ENCODE measurements at places on chromosomes 1 and 21.

GRCh38 chr1:201172999-201173610, 17.5 kb upstream of the IGFN1 start:
- no peak for DNase-seq

GRCh38 chr1:215860833-215861232, 293.7 kb downstream of the KCTD3 start:
- DNase-seq: no peak

- DNase-seq: no peak
Observed at GRCh38 chr1:96281491-96281890, 440.1 kb upstream of the PTBP2 start.

DNA sequence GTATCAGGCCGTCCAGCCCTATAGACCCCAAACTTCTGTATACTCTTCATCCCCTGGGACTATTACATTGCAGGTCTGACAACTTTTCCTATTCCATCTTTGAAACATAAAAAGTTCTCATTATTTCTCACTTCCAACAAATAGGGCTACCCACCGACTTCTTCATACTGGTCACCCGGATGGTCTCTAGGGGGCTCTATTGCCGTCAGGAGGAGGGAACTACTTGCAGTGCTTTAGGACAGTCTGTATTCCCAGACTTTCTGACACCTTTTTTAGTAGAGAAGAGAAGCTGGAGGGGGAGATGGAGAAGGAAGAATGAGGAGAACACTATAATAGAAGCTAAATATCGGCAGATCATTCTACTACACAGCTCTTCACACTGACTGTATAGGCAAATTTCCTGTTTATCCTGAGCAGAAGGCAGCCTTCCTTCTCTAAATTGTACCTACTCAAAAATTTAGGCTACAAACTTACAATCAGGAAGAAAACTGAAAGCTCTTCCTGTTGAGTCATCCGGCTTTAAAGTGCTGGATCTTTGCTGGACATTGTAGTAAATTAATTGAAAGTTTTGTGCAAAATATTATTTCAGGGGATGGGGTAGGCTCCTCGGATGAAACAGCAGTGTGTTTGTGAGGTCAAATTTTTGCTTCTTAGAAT, 54.6 kb downstream of the CDC7 start:
- DNase-seq: no peak

- no peak for DNase-seq
Observed at GRCh38 chr1:14090531-14090930, 390.5 kb downstream of the PRDM2 start.

DNA sequence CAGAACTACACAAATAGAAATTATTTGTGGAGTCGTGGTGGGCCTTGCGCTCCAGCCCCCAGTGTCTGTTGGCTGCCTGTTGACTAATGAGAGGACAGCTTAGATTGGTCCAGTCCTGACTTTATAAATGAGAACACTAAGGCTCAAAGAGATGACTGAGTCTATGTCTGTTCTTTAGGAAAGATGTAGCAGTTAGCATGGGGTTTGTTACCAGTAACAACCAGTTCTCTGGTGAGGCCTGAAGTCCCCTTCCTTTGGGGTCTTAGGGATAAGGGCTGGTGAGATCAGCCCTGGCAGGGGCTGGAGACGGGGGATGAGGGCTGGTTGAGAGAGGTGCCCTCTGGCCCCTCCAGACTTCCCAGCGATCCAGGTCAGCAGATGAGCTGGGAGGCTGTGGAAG, 9.1 kb downstream of the TOR3A start:
- DNase-seq: peak; percentile 78

DNA sequence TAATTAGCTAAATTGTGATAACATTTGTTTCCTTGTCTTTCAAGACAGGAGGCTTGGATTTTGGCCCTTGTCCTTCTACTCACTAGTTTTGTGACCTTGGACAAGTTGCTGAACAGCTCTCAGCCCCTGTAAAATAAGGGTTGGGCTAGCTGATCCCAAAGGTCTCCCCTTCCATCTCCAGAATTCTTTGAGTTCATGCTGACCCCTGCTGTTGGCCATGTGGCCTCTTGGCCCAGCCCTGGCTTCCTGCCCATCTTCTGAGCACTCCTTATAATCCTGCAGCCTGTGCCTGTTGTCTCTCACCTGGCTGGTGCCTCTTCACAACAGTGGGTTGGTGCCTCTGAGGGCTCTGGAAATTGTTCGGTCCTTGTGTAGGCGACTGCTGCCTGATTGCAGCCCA, 10.1 kb downstream of the PTGFRN start:
- DNase-seq: no peak

DNA sequence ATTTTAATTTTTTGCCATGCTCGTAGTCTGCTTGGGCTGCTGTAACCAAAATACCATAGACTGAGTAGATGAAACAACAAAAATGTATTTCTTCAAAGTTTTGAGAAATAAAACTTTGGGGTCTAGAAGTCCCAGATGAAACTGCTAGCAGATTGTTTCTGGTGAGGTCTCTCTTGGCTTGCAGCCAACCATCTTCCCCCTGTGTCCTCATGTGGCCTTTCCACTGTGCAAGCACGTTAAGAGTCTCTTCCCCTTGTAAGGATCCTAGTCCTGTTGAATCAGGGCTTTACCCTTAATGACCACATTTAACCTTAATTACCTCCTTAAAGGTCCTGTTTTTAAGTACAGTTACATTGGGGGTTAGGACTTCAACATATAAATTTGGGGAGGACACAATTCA, 86.6 kb downstream of the PTBP2 start:
- DNase-seq: no peak

- no peak for DNase-seq
Observed at GRCh38 chr1:2802421-2802961, 998 bp upstream of the TTC34 start.

DNA sequence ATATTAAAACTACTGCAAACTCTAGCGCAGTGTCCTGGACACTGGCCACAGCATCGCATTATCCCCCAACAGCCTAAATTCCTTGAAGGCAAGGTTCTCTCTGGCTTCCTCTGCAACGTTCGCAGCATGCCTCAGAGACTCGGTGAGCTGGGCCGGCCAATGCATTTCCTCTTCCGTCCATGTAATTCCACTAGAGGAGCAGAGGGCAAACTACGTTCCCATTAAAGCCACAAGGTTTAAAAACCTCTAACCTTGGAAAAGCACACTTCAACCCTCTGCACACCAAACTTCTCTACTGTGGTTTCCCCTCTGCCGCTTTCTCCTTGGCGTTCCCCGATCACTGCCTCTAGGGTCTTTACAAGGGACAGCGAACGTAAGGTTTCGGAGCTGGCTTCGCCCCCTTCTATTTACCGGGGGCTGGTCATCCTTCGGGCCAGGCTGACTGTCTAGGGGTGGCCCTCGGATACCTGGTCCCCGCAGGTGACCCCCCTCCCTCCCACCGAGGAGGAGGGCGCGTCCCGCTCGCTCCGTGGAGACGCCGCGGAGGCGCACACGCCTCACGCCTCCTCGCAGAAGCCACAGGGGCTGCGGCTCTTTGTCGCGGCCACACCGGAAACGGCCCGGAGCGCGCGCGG, 456 bp upstream of the SMYD2 start:
- no peak for DNase-seq

- DNase-seq: no peak
Observed at GRCh38 chr1:201490708-201491131, 16.2 kb downstream of the CSRP1 start.

DNA sequence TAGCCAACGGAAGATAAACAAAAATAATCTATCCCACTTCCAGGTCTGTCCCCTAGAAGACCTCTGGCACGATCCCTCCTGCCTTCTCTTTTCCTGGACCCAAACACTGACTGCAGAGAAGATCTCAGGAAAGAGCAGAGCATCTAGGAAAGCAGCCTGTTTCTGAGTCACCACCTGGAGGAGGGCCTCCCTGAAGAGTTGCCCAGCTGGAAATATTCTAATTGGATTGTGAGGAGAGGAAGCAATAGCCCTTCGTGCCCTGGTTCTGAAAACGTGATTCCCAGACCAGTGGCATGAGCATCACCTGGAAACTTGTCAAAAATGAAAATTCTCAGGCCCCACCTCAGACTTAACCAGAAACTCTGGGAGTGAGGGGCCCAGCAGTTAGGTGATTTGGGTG, 411.1 kb downstream of the SETD4 start:
- DNase-seq: no peak

- DNase-seq: no peak
Observed at GRCh38 chr1:216702170-216702569, 21.1 kb downstream of the ESRRG start.

DNA sequence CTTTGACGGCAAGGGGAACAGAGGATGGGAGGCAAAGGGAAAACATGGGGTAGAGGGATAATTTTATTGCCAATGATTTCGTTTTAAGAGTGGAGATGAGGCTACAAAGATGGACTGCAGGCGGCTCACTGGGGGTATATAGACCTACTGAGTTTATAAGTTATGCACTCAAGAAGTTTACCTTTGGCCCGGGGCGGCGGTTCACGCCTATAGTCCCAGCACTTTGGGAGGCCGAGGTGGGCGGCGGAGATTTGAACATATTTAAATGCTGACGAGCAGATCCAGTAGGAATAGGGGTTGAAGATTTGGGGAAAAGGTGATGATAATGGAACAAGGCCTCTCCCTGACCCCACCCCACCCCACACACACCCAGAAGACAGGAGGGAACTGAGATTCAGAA, 8.1 kb upstream of the SLAMF9 start:
- DNase-seq: no peak

DNA sequence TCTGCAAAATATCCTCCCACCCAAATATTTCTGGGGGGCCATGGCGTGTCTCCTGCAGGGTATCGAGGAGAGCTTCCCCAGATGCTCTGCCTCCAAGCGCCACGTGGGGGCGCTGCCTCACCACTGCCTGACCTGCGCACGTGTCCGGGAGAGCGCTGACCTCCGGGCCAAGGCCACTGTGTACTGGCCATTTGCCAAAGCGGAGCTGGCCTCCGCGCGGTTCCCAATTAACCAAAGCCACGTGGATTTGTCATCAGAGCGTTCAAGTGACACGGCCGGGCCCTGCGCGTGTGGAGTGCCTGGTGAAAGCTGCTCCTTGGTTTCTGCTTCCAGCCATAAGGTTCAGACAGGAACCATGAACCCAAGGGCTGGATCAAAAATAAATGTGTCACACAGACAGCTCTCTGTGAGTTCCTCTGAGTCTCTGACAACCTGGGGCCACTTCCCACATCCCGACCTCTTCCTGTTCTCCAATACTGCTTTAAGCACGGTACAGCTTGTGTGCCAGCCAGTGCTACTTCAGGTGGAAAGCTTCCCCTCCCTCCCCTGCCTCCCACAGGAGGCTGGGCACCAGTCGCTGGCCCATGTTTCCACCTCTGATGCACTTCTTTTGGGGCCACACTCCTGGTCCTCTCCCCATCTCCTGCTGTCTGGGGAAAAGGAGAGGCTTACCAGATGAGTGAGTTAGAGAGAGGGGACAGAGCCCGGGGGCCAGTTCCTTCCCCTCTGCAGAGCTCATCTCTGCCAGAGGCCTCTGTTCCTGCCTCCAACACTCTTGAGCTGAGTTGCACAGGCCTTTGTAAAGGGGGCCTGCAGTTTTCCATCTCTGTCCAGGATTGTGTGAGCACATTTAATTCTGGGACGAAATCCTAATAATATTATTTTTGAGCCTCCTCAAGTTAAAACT, 26.1 kb downstream of the ZP4 start:
- no peak for DNase-seq

DNA sequence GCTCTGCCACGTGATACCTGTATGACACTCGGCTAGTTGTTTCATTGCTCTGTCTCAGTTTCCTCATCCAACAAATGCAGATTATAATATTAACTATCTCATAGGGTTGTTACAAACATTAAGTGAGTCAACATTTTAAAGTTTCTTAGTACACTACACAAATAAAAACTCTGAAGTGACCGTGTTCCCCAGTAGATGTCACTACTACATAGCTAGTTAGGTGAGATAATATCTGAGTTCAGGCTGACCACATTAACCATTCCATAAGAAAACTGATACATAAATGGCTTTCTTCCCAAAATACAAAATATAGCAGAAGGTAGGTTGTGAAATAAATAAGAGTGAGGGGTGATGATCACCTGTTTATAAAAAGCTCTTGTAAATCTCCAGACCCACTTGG, 214.1 kb downstream of the NUF2 start:
- no peak for DNase-seq

GRCh38 chr1:76769911-76770310, 97.4 kb upstream of the ST6GALNAC5 start:
- DNase-seq: no peak

GRCh38 chr1:37479255-37480124, 5.1 kb downstream of the ZC3H12A start:
- DNase-seq: peak; percentile 96

DNA sequence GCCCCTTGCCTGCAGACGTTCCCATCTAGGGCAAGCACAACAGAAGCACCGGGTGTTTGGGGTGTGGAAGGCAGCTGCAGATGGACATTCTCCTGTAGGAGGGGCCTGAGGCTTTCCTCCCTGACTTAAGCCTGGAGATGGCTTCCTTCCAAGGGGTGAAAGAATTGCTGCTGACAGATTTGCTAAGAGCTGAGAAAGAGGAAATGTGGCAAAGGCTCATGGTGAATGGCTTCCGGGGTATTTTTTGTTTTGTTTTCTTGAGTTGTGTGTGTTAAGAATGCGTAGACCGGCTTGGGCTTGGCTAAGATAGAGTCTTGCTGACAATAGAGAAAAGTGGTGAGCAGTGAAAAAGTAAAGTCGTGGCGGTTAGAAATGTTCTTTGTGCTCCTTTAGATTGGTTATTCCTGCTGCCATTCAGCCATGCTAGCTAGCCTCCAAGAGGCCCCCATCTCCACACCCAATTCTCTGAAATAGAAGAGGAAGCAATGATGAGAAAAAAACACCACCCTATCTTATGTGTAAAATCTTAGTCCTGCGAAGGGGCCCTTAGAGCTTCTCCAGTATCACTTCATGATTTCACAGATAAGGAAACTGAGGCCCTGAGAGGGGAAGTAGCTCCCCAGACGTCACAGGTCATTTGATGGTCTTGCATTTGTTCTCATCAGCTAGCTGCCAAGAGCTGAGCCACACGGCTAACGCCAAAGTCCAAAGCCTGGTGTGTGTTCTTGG, 36.9 kb downstream of the EIF2D start:
- DNase-seq: no peak

DNA sequence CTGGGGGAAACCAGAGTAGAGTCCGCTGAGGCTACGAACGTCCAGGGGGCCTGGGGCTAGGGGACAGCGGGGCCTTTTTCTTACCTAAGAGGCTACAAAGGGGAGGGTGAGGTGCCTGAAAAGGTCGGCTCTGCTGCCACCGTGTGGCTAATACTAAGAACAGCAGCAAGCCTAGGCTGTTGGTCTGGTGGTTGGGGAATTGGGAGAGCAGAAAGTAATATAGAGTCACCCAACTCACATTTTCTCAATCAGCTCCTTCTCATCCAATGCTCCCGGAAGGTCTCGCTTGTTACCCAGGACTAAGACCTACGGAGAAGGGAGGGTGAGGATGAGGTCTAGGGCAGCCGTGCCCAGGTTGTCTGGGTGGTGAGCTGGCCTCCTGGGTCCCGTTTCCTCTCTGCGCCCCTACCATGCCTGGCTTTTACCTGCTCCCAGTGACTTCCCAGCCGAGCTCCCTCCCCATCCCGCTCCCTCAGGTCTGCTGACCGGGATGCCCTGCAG, 9.3 kb downstream of the ARL8A start:
- no peak for DNase-seq
